Endothelial cell of umbilical vein (primary cell): ENCODE measurements at places on chromosomes 13 and 19.

- DNase-seq, result no peak
Observed at GRCh38 chr19:49832556-49832955, 14.5 kb downstream of the MED25 start.

DNA sequence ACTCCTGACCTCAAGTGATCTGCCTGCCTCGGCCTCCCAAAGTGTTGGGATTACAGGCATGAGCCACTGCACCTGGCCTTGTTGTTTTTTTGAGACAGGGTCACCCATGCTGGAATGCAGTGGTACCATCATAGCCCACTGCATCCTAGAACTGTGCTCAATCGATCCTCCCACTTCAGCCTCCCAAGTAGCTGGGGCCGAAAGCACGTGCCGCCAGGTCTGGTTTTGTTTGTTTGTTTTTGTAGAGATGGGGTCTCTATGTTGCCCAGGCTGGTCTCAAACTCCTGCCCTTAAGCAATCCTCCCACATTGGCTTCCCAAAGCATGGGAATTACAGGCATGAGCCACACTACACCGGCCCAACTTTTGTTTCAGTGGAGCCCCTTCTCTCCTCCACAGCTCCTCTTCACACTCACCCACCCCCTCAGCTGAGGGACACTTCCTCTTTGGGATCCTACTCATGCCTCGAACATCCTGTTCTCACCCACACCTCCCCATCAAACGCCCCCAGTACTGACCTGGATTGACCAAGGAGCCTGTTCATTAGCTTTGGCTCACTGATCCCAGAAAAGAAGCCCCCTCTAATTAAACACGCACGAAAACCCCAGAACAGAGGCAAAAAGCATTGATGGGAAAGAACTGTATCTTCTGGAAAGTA is 12.8 kb upstream of the CERS4 start:
- DNase-seq, result no peak

DNA sequence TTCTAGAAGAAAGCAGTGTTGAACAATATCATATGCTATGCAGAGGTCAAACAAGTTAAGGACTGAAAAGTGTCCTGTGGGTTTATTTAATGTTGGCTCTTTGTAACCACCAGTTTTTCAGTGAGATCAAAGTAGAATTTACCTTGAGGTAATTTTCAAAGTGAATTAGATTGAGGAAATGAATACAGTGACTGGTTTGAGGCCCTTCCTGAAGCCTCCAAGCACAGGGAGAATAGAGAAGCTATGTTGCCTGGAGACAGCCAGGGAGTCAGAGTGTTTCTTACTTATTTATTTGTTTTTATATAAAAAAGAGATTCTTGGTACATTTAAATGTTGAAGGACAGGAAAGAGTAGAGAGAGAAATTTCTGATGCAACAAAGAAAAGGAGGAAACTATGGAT is 954.3 kb upstream of the SPRY2 start:
- DNase-seq, result no peak

DNA sequence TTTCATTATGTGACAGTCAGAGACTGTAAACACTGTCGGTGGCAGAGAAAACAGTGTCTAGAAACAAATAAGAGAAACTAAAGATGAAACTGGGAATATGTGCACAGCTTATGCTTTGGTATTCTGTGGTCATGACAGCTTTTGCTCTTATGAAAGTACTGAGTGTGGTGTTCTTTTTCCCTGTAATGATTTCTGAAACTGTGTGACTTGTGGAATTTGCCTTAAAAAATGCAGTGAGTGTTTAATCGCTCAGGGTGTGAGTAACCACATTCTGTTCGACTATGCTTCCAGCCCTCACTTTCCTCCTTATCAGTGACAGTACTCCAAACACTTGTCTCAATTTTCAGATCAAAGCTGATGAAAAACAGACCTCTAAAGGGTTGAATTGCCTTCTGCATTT is 66.9 kb upstream of the DIAPH3 start:
- no peak for DNase-seq

GRCh38 chr19:45443462-45444317 is 20.0 kb upstream of the ERCC1 start:
- peak; percentile 93 for DNase-seq

- DNase-seq, result no peak
Observed at GRCh38 chr19:55552620-55553019, 7.3 kb upstream of the SBK3 start.

DNA sequence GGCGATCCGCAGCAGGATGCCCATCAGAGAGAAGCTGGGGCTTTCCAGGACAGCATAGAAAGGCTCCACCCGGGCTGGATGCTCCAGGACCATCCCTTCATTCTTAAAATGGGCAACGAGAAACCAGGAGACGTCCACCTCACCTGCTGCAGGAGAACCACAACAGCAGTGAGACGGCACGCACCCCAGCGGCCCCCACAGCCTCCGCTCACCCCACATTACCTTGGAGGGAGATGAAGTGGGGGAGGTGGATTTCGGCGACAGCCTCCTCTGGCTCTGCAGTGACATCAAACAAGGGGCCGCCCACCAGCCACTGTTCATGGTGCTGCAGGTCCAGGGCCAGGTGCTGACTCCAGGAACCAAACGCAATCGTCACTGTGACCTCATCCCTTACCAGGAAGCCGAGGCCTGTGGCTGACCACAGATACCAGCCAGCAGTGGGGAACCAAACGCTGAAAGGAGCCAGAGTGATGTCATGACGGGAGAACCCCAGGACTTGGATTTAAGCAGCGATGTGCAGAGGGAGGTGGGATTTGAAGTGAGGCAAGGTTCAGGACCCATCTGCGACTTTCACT is 25.1 kb downstream of the CARD8 start:
- no peak for DNase-seq

GRCh38 chr19:42062381-42062780 is 7.6 kb downstream of the GRIK5 start:
- DNase-seq, result no peak

DNA sequence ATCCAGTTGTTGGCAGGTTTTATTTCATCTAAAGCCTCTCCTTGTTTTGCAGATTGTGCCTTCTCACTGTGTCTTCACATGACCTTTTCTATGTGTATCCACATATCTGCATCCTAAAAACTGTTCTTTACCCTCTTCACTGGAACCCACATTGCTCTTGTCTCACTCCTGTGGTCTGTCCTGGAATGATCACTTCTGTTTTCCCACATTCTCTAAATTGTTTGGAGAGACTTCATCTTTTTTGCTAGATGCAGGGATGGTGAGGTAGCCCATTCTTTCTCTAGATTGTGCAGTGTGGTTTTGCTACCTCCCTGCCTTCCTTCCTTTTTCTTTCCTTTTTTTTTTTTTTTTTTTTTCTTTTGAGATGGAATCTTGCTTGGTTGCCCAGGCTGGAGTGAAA is 608.6 kb upstream of the MIR17HG start:
- DNase-seq, result no peak

GRCh38 chr19:41136636-41137455 is 22.6 kb downstream of the CYP2F1 start:
- no peak for DNase-seq

DNA sequence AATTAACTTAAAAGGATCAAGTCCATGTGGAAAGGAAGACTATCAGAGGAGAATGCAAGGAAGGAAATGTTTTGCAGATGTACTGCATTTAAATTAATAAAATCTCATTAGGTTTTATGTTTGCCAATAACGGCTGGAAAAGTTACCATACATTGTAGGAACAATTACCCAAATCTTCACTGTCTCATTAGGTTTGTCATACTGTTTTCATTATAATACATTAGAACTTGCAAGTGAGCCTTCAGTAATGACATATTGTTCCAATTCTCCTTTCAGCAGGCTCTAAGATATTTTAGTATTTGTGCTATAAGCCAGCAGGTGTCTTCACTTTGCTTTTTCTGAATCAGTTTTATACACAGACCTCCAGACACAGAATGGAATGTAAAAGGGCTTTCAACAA is 661.6 kb upstream of the KLHL1 start:
- DNase-seq, result peak; percentile 54
